ENCODE measurements at places on chromosomes 7 and 10. TPM values are rescaled to one million over a fixed set of nuclear protein-coding genes. Genes with fewer than 3 reads are reported as not detected.

GRCh38 chr7:22173685-22174573 is 183.0 kb downstream of the RAPGEF5 start:
- DNase-seq, result no peak

DNA sequence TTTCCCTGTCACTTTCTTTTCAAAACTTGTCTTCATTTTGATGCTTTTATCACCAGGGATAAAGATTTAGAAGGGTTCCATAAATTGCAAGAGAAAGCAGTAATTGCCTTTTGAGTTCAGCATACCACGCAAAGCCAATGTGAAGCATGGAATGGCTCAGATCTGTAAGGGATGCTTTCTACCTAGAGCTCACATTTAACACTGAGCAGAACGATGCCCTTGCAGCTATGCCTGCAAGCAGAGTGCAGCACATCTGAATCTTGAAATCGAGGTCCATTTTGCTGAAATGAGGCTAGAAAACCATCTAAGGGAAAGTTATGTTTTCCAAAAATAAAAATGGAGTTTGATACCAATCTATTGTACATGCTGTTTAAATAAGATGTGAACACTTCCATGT is 171.2 kb upstream of the CELF2 start:
- no peak for DNase-seq

GRCh38 chr10:21021843-21022594 is 124.9 kb upstream of the NEBL start:
- DNase-seq, result no peak

DNA sequence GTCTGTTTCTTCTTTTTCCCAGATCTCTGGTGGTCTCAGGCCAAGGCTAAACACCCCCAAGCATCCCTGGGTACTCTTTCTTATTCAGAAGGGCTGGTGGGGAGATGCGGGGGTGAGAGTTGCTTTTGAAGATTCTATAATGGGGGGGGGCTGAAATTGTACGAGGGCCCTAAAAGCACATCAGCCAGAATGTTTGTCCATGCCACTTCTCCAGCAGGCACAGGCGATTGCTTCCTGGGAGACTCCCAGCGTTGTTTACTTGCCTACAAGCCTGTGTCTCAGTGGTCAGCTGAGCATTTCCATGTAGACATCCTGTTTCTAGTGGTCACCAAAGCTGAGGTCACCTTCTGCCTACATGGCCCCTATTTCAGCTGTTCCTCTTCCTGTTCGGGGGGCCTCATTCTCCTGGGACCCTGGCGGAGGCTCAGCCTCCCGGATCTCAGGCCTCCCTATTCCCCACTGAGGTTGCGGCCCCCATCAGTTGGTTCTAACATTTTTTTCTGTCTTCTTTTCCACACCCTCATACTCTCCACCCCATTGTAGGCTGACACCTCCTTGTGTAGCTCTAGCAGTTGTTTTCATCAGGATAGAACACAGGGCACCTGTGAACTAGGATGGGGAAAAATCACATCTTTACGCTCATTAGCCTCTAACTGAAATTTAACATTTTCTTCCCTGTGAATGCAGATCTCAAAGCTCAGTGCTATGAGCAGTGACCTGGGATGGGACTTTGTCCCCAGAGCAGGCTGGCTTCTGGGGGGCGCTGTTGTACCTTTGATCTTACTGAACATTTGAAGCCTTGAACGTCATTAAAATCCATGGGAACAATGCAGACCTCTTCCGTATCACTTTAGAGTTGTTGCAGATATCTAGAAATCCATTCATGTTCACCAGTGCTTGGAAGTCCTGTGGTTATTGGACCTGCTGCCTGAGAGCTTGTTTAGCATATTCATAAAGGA is 286.5 kb downstream of the GLRX3 start:
- DNase-seq, result no peak

The ASAH2B gene
- 5.2 TPM for total RNA-seq

The RARRES2 gene
- 852 TPM for total RNA-seq

GRCh38 chr10:58518775-58519174 is 6.1 kb downstream of the BICC1 start:
- no peak for DNase-seq

DNA sequence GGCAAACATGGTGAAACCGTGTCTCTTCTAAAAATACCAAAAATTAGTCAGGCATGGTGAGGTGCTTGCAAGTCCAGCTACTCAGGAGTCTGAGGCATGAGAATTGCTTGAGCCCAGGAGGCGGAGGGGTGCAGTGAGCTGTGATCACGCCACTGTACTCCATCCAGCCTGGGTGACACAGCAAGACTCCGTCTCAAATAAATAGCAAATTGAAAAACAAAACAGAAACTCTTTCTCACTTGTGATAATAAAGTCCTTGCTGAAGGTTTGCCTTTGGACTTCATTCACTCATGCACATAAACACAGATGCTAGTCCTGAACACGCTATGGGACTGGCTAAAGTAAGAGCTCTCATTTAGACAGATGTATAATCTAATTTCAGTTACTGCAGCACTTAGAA is 37.6 kb downstream of the ANK3 start:
- no peak for DNase-seq

- DNase-seq, result peak; percentile 61
Observed at GRCh38 chr7:117014673-117015133, 61.4 kb downstream of the ST7 start.

The PNLIPRP1 gene
- total RNA-seq, result 2.5 TPM

The CPA2 gene
- total RNA-seq, result 1.9 TPM
